ENCODE measurements at places on chromosomes 3 and 15. TPM values are rescaled to one million over a fixed set of nuclear protein-coding genes. Genes with fewer than 3 reads are reported as not detected.

The PRKCD gene
- 22.2 TPM for polyA plus RNA-seq

The RARB gene
- polyA plus RNA-seq, result 42.5 TPM

DNA sequence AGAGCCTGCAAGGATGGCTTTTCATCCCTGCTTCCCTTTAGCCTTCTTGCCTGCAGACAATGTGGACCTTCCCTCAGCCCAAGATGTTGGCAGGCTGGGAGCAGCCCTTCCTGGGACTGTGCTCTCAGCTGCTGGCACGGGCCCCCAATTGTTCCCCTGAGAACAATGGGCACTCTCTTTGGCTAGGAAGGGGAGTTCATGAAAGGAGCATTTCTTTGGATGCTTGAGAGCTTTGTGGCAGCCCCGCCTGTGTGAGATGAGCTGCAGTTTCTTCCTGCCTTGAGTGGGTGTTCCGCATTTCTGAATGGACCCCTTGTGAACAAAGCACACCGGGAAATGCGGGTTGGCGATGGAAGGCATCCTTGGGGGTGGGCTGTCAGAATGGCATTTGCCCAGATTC is 35.0 kb upstream of the BSN start:
- no peak for DNase-seq

DNA sequence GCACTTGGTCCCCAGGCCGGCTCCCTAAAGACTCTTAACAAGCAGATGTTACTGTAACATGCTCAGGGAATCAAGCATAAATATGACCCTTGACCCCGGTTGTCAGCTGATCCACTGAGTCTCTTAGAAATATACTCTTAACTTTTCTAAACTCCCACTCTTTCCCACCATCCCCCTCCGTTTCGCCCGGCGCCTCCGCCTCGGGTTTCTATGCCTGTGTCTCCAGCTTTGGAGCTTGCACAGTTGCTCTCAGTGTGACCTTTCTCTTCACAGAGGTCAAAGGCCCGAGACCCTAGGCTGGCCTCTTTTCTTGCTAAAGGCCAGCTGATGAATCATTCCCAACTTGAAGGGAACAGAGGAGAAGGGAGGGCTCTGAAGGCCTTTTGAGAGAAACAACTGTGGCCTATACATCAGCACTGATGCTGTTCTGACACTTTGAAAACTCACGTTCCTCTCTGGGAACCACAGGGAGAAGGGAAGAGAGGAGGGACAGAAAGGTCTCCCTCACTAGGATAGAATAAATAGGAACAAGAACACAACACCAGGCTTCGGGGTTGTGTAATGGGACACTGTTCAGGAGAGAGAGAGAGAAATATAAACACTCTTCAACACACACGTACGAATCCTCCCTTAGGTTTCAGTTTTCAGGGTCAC is 484.5 kb upstream of the NR2F2 start:
- DNase-seq, result peak; percentile 90

GRCh38 chr15:58057559-58057958 is 8.0 kb downstream of the ALDH1A2 start:
- no peak for DNase-seq

GRCh38 chr3:41118461-41119390 is 80.6 kb upstream of the CTNNB1 start:
- DNase-seq, result no peak

DNA sequence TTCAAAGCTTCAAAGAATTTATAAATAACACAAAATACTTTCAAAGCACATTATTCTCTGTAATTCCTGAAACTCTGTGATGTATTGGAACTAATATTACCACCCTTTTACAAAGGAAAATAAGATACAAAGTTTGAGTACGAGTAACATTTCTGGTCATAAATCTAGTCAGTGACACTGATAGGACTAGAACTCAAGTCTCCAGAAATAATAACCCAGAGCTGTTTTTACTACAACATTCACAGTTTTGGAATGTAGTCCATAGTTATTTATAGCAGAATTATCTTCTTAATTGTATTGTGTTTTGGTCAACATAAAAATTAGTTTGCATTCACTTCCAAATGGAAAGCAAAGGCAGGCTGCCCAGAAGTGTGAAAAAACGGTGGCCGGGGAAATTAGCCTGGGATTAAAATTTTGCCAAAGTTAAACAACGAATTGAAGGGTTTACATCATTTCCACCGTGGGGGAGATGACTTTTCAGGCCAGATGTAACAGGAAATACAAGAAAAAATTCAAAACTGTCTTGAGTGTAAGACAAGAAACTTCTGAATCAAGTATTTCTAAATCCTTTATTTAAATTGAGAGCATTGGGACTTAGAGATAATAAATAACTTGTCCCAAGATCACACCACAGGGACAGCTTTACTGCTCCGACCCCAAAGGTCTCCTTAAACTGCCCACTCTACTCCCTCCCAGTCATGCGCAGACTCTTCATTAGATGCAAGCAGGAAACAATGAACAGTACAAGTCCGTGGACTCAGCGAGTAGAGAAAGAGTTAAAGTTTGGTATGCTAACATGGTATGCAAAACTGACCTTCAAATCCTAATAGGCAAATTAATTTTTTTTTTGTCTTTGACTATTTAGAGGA is 74.3 kb upstream of the VGLL4 start:
- DNase-seq, result peak; percentile 85
